ENCODE measurements at places on chromosomes 1 and 21. TPM values are rescaled to one million over a fixed set of nuclear protein-coding genes. Genes with fewer than 3 reads are reported as not detected.

DNA sequence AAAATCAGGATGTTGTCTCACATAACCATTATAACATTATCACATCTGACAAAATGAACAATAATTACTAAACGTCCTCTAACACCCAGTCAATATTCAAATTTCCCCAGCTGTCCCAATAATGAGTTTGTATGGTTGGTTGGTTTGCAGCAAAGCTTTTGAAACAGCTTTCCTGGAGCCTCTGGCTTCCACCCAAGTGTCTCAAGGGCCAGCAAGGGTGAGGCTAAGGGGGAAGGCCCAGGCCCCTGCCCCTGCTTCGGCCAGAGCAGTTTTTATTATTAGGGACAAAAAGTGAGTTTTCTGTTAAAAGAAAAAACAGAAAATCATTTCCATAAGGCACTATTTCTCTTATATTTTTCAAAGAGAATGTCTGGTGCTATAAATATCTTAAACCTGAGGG lies 19.1 kb upstream of the AVPR1B start:
- no peak for DNase-seq

GRCh38 chr1:4120557-4121292 lies 220.7 kb upstream of the C1orf174 start:
- DNase-seq: no peak

DNA sequence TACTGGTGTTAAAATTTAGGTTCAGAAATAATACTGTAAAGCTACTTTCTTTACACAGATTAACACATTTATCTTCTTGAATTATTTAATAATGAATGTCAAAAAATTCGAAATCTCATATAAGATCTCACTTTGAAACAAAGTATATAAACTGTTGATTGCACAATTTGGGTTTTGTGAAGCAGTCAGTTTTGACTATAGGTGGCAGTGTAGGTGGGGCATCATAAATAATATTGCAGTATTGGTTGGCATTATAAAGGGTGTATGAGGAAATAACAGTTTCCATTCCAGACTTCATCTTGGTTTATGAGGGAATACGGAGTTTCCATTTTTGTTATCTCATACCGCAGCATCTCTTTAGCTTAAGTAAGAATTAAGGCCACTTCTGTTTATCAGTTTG lies 49.9 kb downstream of the SUCO start:
- DNase-seq: no peak

- DNase-seq: no peak
Measured at GRCh38 chr1:2448098-2448445, 28.0 kb upstream of the PLCH2 start.

DNA sequence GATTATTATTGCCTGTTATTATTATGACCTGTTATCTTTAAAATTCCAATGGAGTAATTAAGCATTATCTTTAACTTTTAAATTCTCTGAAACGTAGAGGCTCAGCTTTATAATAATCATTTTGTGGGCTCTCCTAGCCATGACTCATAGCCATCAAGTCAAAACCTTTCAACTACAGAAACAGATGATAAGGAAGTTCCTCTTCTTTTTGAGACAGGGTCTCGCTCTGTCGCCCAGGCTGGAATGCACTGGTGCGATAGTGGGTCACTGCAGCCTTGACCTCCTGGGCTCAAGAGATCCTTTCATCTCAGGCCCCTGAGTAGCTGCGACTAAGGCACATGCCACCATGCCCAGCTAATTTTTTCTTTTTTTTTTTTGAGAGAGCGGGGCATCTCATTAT lies 43.5 kb downstream of the CHML start:
- no peak for DNase-seq

DNA sequence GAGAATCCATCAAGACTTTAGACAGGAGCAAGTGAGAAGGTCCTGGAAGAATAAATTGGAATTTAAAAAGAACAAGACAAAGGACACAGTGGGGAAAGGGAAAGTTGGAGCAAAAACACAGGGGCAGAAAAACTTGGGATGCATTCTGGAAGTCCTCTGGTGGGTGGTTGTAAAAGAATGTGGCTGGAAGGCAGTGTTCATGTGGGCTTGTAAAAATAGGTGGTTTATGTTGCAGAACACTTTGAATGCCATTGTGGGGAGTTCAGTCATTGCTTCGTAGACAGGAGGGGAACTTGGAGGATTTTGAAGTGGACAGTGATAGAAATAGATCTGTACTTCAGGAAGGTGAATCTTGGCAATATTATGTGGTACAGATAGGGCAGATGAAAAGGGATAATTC lies 15.2 kb downstream of the KIF1B start:
- peak; percentile 69 for DNase-seq

DNA sequence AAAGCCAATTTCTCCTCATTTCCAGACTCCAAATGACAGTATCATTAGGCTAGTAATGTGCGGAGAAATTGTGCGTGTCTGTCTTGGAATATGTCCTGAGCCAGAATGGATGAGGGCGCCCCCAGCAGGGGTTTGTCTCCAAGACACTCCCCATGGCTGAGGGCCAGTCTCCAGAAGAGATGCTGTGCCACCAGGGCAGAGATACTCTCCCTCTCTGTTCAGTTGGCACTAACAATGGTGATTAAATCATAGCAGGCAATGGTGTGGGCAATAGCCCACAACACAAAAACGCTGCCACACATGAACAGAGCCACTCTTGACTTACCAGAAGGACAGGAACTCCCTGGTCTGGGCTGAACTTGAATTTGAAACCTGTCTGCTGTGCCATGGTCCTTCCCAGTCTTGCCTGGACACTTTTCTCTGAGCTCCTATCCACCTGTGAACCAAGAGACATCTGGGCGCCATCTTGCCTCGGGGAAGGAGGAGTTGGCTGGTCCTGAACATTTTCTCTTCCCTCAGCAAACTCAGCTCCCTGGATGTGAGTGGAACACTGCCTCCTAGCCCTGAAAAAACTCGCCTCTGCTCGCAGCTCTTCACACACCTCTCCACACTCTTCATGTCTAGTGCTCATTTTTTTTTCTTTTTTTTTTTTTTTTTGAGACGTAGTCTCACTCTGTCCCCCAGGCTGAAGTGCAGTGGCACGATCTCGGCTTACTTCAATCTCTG lies 14.8 kb upstream of the ADGRB2 start:
- DNase-seq: no peak

DNA sequence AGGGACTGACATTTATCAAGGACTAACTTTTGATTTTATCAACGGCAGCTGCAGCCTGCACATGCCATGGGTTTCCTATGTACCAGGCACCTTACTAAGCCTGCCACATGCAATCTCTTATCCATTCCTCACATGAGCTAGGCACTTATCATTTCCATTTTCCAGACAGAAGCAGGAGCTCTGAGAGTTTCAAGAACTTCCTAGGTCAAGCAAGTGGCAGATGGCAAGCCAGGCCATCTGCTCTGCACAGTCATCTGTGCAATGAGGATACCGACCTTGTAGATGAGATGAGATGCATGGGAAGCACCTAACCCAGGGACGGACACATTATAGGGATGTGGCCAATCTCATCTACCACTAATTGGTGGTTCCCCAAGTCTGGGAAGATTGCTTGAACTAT lies 339.4 kb upstream of the USP24 start:
- no peak for DNase-seq

GRCh38 chr1:161241682-161242081 lies 3.7 kb upstream of the NR1I3 start:
- no peak for DNase-seq

DNA sequence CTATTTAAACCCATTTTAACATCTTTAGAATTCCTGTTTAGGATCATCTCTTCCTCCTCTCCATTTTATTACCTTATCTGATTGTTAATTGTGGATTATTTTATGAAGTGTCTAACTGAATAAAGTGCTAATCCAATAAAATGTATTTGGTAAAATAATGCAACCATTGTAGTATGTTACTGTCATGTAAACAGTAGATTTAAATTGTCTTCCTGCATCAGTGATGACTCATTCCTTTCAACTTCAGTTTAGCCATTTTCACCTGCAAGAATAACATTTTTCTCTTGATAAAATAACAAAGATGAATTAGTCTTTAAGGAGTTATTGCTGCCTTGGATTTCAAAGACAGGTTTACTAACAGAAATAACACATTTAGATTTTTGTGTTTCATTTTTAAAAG lies 5.4 kb downstream of the PPP2R5A start:
- no peak for DNase-seq

DNA sequence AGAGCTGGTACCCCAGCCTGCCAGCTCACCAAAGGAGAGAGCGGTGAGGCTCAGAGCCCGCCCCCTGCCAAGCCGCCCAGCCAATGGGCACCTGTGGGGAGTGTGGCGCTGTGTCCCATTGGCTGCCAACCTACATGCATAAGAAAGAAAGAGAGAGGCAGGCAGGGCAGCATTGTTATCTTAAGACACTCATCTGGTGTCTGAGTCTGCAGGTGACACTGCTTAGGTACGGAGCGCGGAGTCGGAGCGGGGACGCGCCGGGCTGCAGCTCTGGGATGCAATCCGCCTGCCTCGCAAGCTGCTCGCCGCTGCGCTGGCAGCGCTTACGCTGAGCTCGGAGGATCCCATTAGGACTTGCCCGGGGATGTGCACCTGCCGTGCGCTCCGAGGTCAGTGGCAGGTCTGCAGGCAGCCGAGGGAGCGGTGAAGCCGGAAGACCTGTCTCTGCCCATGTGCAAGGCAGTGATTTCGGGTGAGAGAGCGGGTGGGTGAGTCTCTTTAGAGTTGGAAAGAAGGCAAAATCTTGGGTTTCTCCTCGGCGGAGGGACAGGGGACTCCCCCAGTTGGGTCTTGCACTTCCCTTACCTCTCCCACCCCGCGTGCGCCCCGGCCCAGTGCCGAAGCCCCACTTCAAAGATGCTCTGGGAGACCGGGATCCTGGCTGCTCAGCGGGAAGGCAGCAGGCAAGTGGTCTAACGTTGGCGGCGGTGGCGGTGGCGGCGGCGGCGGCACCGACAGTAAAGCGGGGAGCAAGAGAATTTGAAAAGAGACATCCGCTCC lies at the start of gene BRINP2:
BRINP2 (plus strand) TSS at position 203 of the 780 bp plus-strand sequence. CDS start 58,919 bp downstream, outside the sequence.
- peak; percentile 7 for DNase-seq

The COL8A2 gene
- 4.7 TPM for total RNA-seq

The ATP6V1G3 gene
- total RNA-seq: 0.43 TPM

The SLAMF6 gene
- not detected for total RNA-seq

The RNF223 gene
- not detected for total RNA-seq

The KMO gene
- not detected for total RNA-seq

The FOXE3 gene
- total RNA-seq: not detected

The MIB2 gene
- total RNA-seq: 58.7 TPM

The ITLN1 gene
- not detected for total RNA-seq

Data from fibroblast of villous mesenchyme (primary cell).